A549 (cell line): ENCODE measurements at places on chromosomes 1 and 21. TPM values are rescaled to one million over a fixed set of nuclear protein-coding genes. Genes with fewer than 3 reads are reported as not detected.

MXRA8 gene
- 0.09 to 0.22 TPM (median 0.13 TPM) in 3 replicates for polyA plus RNA-seq

EXTL1 gene
- 0.04 to 0.07 TPM in 2 of 3 replicates, not detected in the other for polyA plus RNA-seq

SWT1 gene
- 1.1 to 1.5 TPM (median 1.3 TPM) in 3 replicates for polyA plus RNA-seq

TBX19 gene
- 0.97 to 1.0 TPM (median 0.98 TPM) in 3 replicates for polyA plus RNA-seq

SH2D5 gene
- polyA plus RNA-seq: 7.2 to 10.3 TPM (median 7.4 TPM) in 3 replicates

TRIM33 gene
- 8.7 to 9.5 TPM (median 9.3 TPM) in 3 replicates for polyA plus RNA-seq

NHLH1 gene
- polyA plus RNA-seq: 0.29 to 0.49 TPM (median 0.34 TPM) in 3 replicates

REN gene
- polyA plus RNA-seq: not detected in 3 replicates

TACSTD2 gene
- polyA plus RNA-seq: not detected in 3 replicates

ATP13A2 gene
- 18.5 to 25.7 TPM (median 23.1 TPM) in 3 replicates for polyA plus RNA-seq

AGMAT gene
- polyA plus RNA-seq: 11.9 to 13.1 TPM (median 12.9 TPM) in 3 replicates

GJA9 gene
- 0.05 TPM in 1 of 3 replicates, not detected in the others for polyA plus RNA-seq
